Fibroblast of the aortic adventitia (primary cell): ENCODE measurements at places on chromosomes 11 and 22. TPM values are rescaled to one million over a fixed set of nuclear protein-coding genes. Genes with fewer than 3 reads are reported as not detected.

The LRRC56 gene
- total RNA-seq, result 0.45 and 1.2 TPM in 2 replicates

The TUBA8 gene
- 0.72 TPM in 1 of 2 replicates, not detected in the other for total RNA-seq

The LRRC4C gene
- 0.08 and 0.27 TPM in 2 replicates for total RNA-seq

The DMC1 gene
- 1.3 and 5.3 TPM in 2 replicates for total RNA-seq

The CHRM1 gene
- total RNA-seq, result not detected in 2 replicates

The PCF11 gene
- 47.7 and 49.2 TPM in 2 replicates for total RNA-seq
